Fibroblast of upper back skin (primary cell): ENCODE measurements at places on chromosomes 3 and 15.

GRCh38 chr3:133833267-133833666 is 27.7 kb downstream of the SRPRB start:
- no peak for DNase-seq

- peak; percentile 49 for DNase-seq
Observed at GRCh38 chr3:170766253-170766652, 103.7 kb downstream of the RPL22L1 start.

DNA sequence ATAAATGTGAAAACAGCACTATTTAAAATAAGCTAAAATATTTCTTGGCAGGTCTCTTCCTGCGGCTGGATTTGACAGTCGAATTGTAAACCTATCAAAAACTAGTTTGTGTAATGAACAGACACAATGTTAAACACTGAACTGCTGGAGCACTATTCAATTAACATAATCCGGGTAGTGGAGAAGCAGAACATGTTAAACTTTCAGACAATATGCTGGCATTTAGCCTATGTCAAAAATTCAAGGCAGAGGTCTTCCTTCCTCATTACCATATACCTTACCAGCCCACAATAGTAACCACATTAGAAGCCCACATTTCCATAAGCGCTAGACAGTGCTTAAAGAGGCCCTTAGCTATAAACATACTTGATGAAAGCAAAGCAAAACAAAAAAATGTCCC is 1042.9 kb downstream of the ROBO1 start:
- DNase-seq = no peak

- no peak for DNase-seq
Observed at GRCh38 chr15:41285285-41285684, 47.1 kb downstream of the OIP5 start.

DNA sequence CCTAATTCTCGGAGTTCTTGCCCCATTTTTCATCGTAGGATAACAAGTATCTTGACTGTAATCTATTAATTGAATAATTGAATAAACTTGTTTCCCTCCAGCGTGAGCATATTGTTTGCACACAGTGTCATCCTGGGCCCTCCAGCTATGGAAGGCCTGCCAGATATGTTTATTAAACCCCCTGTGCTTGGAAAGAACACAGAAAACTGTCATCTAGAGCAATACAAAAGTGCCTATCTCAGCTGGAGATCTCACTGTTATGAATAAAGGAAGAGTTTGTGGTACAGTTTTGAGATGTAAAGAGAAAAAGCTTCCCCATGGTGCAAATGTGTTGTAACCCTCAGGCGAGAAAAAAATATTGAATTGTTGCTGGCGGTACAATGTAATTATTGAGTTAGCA is 405.9 kb downstream of the SOX2 start:
- DNase-seq = peak; percentile 67

DNA sequence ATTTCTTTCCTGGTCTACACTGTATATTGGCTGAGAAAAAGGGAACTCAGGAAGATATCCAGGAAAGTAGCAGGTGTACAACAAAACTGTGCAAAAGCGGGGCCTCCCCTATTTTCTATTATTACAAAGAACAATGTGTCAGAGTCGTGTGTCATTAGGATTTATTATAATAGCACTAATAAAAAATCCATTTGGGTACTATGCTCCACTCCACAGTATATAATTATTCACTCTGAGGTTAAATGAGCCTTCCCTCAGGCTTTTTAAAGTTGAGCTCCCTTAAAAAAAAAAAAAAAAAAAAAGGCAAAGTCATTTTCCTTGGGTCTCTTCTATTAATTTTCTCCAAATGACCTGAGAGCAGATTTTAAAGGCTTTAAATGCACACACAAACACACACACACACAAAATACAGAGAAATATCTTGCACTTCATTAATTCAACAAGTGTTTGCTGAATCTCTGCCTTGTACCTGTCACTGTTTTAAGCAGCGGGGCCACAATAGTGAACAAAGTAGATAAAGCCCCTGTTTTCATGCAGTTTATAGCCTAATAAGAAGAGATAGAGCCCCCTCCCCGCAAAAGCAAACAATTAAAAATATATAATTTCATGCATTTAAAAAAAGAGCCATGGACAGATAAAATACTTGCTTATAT is 1.3 kb upstream of the DPP8 start:
- DNase-seq = no peak

GRCh38 chr3:85706130-85706529 is 747.3 kb downstream of the CADM2 start:
- DNase-seq = no peak

GRCh38 chr3:114119776-114120175 is 59.1 kb downstream of the DRD3 start:
- DNase-seq = peak; percentile 32

DNA sequence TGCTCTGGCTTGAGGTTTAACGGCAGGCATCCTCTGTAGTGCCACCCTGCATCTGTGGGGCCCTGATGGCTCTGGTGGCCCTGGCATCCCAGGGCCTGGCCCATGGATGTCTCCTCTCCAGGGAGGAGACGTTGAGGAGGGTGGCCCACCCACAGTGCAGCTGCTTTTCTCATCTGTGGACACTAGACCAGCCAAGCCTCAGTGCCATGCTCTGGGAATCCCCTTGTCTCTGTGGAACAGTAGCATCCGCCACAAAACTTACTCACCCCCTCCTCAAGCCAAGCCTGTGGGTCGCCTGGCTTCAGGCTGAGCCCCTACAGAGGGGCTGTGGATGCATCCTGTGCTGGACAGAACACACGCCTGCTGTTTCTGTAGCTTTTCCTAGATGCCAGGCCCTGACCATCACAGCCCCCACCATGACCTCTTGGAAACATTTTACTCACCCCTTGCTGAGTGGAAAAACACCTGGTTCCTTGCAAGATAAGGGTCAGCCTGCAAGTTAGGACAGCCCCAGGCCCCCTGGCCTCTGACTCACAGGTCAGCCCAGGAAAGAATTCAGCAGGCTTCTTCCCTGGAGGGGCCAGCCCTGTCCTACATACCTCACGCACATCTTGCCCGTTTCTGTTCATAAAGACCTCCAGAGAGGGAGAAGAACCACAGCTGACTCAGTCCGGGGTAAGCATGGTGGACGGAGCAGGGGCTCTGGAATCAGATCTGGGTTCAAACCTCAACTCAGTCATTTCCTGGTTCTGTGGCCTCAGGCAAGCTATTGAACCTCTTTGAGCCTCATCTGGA is 19.0 kb downstream of the PAK6 start:
- DNase-seq = no peak

- no peak for DNase-seq
Observed at GRCh38 chr3:77236118-77236517, 196.2 kb downstream of the ROBO2 start.

DNA sequence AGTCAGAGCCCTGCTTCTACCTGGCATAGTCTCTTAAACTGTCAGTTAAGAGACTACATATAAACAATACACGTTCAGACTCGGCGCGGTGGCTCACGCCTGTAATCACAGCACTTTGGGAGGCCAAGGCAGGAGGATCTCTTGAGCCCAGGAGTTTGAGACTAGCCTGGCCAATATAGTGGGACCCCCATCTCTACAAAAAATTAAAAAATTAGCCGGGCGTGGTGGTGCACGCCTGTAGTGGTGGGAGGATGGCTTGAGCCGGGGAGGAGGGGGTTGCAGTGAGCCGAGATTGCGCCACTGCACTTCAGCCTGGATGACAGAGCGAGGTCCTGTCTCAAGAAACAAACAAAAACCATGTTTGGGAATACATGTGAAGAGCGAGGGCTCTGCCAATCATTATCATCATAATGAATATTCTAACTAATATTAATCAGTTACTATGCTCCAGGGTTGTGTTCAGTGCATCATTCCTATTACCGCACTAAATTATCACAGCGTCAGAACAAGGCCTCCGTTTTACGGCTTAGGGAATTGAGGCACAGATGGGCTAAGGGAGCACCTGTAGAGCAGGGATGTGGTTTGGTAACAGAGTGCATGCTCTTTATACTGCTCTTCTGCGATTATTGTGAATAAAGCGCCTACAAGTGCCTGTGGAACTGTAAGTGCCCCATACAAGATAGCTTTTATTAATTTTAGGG is 844 bp upstream of the UQCC5 start:
- DNase-seq = no peak

DNA sequence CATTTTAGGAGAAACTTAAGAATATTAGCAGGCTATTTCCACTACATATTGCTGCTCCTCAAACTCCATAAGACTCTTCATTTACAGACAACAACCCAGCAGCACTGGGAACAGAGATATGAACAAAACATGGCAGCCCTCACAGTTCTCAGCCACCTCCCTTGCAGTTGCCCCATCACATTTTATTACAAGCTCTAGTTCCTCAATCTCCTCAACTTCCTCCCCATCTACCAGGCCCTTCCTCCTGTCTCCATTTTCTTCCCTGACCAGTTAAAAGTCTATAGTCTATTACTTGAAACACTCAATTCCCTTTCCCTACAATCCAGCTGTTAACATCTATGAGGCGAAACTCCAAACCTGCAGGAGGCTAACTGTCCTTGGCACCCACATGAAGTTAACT is 412.5 kb downstream of the TBC1D5 start:
- no peak for DNase-seq

DNA sequence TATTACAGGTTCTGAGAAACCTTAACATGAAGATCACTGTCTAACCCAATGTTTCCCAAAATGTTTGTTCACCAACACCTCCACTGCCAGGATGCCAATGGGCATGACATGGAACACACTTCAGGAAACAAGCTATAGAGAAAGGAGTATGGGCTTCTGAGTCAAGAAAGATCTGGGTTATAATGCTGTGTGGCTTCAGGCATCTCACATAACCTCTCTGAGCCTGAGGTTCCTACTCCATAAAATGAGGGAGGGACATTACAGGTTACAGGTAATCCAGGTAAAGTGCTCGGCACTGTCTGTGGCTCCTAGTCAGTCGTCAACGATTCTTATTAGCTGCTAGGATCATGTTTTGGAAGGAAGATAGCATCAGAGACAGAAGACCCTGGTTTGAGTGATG is 126.4 kb upstream of the SMAD3 start:
- DNase-seq = no peak

GRCh38 chr15:25631971-25632370 is 193.1 kb upstream of the UBE3A start:
- no peak for DNase-seq

GRCh38 chr3:12705981-12706380 is 42.1 kb upstream of the RAF1 start:
- peak; percentile 74 for DNase-seq

- DNase-seq = peak; percentile 51
Observed at GRCh38 chr15:100018191-100018590, 285.0 kb upstream of the LYSMD4 start.
